ENCODE measurements at places on chromosomes 11 and 22.

DNA sequence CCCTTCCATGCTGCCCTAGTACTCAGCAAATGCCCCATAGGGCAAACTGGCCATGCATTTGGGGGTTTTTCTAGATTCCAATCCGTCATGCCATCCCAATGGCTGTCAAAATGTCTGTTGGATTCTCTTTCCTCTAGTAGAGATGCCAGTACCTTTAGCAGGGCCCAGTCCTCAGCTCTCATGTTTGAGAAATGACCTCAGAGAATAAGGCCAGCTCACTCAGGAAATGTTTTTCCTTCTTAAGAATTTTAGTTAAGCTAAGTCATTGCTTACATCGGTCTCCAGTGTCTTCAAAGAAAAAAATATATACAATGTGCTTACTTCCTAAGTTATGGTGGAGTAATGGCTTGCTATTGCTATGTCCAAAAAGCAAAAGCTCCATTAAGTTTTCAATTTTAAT lies 14.1 kb upstream of the ALKBH3 start:
- DNase-seq, result no peak

- no peak for DNase-seq
These were observed 48.5 kb downstream of the PITPNB start for GRCh38 chr22:27870234-27871191.

DNA sequence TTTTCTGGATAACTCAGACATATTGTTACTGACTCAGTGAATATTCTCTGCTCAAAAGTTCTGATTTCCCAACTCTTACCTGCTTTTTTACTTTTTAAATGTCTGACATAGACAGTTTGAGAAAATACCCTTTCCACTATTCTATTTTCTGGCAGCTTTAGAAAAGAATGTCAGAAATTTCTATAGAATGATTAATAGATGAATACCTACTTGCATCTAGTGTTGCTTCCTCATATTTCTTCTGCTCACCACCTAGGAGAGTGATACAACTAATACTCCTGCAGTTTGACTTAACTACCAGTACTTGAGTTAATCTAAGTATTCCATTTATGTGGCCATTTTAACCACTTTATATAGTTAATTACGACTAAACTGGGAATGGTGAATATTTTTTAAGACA lies 55.2 kb downstream of the KDM2A start:
- no peak for DNase-seq

GRCh38 chr11:854601-855329 lies 12.1 kb downstream of the TSPAN4 start:
- no peak for DNase-seq

DNA sequence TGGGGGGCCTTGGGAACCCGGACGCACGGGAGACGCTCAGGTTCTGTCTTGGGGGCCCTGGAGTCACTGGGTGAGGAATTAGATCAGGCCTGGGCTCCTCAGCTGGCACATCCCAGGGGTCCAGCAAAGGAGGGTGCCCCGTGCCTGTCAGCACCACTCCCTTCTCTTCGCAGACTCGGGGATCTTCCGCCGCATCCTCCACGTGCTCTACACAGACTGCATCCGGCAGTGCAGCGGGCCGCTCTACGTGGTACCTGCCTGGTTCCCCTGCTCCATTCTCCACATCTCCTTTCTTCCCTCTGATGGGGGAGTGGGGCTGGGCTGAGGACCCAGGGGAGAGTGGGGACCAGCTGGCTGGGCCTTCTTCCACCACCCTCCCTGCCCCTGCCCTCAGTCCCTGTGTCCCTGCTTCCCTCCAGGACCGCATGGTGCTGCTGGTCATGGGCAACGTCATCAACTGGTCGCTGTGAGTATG lies 6.7 kb upstream of the TAGLN start:
- no peak for DNase-seq

- no peak for DNase-seq
These were observed 37.9 kb upstream of the CLTCL1 start for GRCh38 chr22:19329454-19329853.

DNA sequence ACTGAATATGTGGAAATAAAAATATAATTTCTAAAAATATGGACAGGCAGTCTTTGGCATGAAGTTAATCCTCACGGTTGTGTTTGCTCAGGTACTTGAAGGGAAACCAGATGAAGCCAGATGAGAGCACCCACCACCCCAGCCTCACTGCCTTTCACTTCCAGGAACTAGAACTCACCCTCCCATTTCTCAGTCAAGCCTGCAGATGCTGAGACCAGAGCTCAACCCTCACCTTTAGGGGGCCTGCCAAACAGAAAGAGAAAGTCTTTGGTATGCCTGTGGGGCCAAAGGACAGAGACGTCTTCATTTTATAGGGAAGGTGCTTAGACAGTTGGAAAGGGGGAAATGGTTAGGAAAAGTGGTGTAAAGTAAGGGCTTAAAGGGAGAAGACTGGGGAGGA lies 252.8 kb upstream of the PLET1 start:
- DNase-seq, result no peak

All from gastrocnemius medialis (tissue), 4 donors.